ENCODE measurements at places on chromosomes 6 and 20. TPM values are rescaled to one million over a fixed set of nuclear protein-coding genes. Genes with fewer than 3 reads are reported as not detected.
A peak's percentile ranks its signal among the peaks of the same experiment; 100 is the strongest.

The NMBR gene
- total RNA-seq: 1.5 TPM

The HLA-DOA gene
- 5.8 TPM for total RNA-seq

The CST5 gene
- not detected for total RNA-seq

The HFE gene
- 5.9 TPM for total RNA-seq

The GABRR1 gene
- 0.20 TPM for total RNA-seq

The POM121L2 gene
- total RNA-seq: not detected

The AVP gene
- not detected for total RNA-seq

DNA sequence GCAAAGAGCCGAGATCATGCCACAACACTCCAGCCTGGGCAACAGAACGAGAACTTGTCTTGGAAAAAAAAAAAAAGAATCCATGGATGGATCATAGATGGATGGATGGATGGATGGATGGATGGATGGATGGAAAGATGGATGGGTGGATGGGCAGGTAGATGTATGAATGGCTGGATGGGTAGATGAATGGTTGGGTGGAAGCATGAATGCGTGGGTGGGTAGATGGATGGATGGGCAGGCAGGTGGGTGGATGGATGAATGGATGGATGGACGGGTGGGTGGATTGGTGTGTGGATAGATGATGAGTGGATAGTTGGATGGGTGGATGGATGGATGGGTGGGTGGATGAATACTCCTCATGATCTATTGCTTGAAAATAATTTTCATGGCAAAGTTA, 1.4 kb downstream of the JPH2 start:
- peaks cover 33% of the 10 kb centered on the region for H3K4me1 ChIP-seq
- no peaks in the 10 kb centered on the region for H3K36me3 ChIP-seq
- H3K27ac ChIP-seq: no peak overlapping the region
- DNase-seq: no peak

DNA sequence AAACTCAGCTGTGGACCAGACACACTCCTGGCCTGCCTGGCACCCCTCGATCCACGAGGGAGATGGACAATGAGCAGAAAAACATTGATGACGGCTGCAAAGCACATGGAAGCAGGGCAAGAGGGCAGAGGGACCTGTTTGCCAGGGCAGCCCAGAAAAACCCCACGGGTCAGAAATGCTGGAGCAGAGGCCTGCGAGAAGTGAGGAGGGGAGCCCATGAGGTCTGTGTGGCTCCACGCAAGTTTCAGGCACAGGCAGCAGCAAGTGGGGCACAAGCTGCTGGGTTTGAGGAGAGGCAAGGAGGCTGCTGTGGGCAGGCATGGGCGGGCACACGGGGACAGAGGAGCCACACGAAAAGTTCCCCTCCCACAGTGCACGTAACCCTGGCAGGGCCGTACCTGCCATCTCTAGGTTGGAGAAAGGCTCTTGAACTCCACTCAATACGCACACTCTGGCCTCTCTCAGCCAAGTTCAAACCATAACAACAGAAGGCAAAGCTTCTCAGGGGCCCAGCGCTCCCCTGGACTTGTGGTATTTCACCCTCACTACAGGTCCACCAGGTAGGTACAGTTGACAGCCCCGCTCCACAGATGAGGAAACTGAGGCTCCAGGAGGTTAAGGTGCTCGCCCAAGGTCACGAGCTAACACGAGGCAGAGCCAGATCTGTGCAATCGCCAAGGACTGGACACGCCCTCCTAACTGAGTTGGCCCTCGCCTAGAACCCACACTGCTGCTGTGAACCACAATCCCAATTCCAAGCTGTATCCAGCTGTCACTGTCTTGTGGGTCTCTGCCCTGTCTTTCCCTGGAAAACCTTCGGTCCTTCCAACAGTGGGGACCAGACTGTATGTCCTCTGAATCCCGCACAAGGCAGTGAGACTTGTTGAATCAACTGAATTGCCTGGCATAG, 108.2 kb downstream of the NOL4L start:
- H3K27me3 ChIP-seq: no peaks in the 10 kb centered on the region
- no peak overlapping the region for H3K4me3 ChIP-seq
- no peak for DNase-seq
- peak overlapping the region; percentile 92 for H3K27ac ChIP-seq
- H3K4me1 ChIP-seq: peaks cover 95% of the 10 kb centered on the region
- peaks cover 39% of the 10 kb centered on the region for H3K36me3 ChIP-seq

- H3K4me3 ChIP-seq: no peak overlapping the region
- no peak for DNase-seq
- H3K27ac ChIP-seq: no peak overlapping the region
- no peaks in the 10 kb centered on the region for H3K36me3 ChIP-seq
Observed at GRCh38 chr6:76772951-76773350, 690.3 kb downstream of the HTR1B start.

DNA sequence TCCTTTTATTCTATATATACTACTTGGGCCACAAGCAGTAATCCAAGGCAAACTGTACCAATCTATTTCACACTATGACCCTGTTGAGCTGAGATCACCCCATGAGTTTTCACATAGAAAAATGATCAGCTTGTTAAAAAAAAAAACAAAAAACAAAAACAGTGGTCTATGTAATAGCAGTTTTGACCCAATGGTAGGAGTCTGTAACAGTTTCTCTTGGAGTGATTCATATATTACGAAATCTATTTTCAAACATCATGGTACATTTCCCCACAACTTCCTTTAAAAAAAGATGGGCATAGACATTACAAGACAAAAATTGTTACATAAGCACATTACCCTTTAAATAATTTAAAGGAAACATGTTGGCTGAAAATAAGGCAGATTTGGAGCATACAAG, 78.1 kb downstream of the PRSS35 start:
- peaks cover 11% of the 10 kb centered on the region for H3K36me3 ChIP-seq
- H3K4me1 ChIP-seq: no peaks in the 10 kb centered on the region
- H3K27me3 ChIP-seq: no peaks in the 10 kb centered on the region

- no peak for DNase-seq
- no peaks in the 10 kb centered on the region for H3K27me3 ChIP-seq
- H3K4me3 ChIP-seq: no peak overlapping the region
- no peak overlapping the region for H3K27ac ChIP-seq
- no peaks in the 10 kb centered on the region for H3K36me3 ChIP-seq
- no peaks in the 10 kb centered on the region for H3K4me1 ChIP-seq
Observed at GRCh38 chr6:1645466-1646185, 35.9 kb downstream of the FOXC1 start.

GRCh38 chr6:70277470-70277869, 25.4 kb downstream of the COL9A1 start:
- no peak overlapping the region for H3K27ac ChIP-seq
- peaks cover 6% of the 10 kb centered on the region for H3K27me3 ChIP-seq
- DNase-seq: no peak

GRCh38 chr20:44428174-44429016, 47.3 kb upstream of the TTPAL start:
- no peaks in the 10 kb centered on the region for H3K36me3 ChIP-seq
- H3K4me3 ChIP-seq: no peak overlapping the region
- no peaks in the 10 kb centered on the region for H3K4me1 ChIP-seq
- H3K27me3 ChIP-seq: no peaks in the 10 kb centered on the region

DNA sequence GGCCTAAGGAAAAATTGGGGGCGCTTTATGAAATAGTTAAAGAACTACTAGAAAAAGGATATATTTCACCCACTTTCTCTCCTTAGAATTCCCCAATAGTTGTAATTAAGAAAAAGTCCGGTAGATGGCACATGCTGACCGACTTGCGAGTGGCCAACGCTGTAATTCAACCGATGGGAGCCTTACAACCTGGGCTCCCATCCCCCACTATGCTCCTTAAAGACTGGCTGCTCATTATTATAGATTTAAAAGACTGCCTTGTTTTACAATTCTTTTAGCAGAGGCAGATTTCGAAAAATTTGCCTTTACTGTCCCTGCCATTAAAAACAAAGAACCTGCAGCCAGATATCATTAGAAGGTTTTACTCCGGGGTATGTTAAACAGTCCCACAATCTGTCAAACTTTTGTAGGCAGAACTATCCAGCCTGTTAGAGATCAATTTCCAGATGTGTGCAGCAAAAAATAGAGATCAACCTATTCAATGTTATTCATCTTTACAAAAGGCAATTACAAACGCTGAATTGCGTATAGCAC, 58.5 kb upstream of the PRSS16 start:
- no peaks in the 10 kb centered on the region for H3K27me3 ChIP-seq
- peaks cover 4% of the 10 kb centered on the region for H3K4me1 ChIP-seq
- peak; percentile 58 for DNase-seq
- H3K36me3 ChIP-seq: no peaks in the 10 kb centered on the region
- peak overlapping the region; percentile 75 for H3K27ac ChIP-seq

GRCh38 chr20:57147185-57147584, 119.3 kb downstream of the BMP7 start:
- no peaks in the 10 kb centered on the region for H3K27me3 ChIP-seq
- no peak overlapping the region for H3K27ac ChIP-seq
- no peaks in the 10 kb centered on the region for H3K36me3 ChIP-seq
- H3K4me3 ChIP-seq: no peak overlapping the region
- no peak for DNase-seq
- H3K4me1 ChIP-seq: peaks cover 22% of the 10 kb centered on the region

GRCh38 chr6:50816115-50816675, 2.5 kb upstream of the TFAP2B start:
- peaks cover 71% of the 10 kb centered on the region for H3K27me3 ChIP-seq
- peak overlapping the region; percentile 48 for H3K4me3 ChIP-seq
- H3K27ac ChIP-seq: no peak overlapping the region
- DNase-seq: peak; percentile 89
- H3K4me1 ChIP-seq: peaks cover 13% of the 10 kb centered on the region

GRCh38 chr6:126716826-126717509, 377.1 kb downstream of the CENPW start:
- no peaks in the 10 kb centered on the region for H3K27me3 ChIP-seq
- no peaks in the 10 kb centered on the region for H3K36me3 ChIP-seq
- DNase-seq: no peak
- H3K4me3 ChIP-seq: no peak overlapping the region

DNA sequence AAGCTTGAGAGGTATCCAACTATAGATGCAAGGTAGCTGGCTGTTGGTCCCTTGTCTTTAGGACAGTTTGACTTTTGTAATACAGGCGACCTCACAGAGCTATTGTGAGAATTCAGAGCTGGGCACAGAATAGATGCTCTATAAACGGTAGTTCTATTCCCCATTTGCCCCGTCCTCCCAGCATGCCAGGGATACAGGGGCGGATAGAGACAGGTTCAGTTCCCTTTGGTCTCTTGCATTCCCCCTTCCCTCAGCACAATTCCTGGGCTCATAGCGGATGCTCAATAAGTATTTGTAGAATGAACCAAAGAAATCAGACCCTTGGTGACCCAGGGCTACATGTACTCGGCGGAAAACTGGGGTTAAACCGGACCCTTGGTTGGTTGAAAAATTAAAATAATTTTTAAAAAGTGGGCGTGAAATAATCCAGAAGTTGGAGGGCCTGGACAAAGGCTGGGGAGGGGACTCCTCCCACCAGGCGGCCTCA, 707 bp upstream of the TOP1 start:
- H3K36me3 ChIP-seq: no peaks in the 10 kb centered on the region
- no peak overlapping the region for H3K27ac ChIP-seq
- no peaks in the 10 kb centered on the region for H3K27me3 ChIP-seq
- peaks cover 6% of the 10 kb centered on the region for H3K4me1 ChIP-seq
- DNase-seq: no peak

DNA sequence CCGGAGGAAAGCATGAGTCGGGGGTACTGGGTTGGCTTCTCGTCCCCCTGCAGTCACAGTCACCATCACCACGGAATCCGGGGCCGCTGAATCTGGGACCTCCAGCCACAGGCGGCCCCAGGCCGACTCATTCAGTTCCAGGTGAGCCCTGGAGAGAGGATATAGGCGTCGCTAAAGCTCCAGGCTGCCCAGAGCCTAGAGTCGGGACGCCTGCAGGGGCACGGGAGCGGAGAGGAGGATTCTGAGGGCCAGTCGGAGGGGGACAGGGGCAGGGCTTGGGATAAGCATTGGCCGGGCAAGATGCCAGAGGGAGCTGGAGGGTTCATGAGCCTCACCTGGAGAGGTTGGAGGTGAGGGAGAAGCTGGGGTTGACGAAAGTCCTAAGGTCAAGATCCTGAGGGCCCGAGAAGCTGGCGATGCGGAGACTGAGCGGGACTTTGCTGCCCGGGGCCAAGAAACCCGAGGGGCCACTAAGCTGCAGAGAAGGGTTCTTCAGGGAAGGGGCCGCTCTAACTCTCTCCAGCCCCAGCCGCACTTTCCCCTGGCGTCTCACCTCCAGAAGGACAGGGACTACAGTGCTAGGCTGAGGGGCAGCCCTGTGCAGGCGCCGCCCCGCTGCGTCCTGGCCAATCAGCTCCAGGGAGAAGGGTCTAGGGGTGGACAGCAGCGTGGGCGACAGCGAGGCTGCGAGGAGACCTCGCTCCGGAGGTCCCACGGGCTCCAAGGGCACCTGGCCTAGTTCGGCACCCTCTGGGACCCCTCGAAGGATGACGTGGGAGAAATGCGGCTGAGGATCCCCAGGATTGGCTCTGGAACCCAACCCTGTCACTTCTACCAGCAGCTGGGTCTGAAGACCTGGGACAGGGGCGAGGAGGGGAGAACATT, 3.7 kb downstream of the SAPCD1 start:
- no peaks in the 10 kb centered on the region for H3K27me3 ChIP-seq
- H3K4me1 ChIP-seq: peaks cover 31% of the 10 kb centered on the region
- H3K27ac ChIP-seq: no peak overlapping the region
- H3K4me3 ChIP-seq: peak overlapping the region; percentile 34
- no peak for DNase-seq

DNA sequence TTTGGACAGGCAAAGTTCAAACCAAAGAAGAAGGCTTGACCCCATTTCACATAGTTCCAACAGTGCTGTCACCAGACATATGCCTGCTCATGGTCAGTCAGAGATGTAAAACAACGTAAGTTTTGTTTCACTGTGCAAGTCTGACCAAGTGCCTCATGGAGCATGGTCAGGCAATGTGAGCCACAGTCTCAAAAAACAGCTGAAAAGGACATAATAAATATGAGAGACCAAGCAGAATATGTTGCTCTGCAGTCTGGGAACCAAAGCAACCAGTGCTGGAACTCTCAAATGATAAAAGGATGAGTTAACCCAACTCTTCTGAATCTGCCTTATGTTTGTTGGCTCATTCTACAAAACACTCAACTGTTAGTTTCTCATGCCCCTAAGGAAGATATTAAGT, 39.9 kb upstream of the DST start:
- no peaks in the 10 kb centered on the region for H3K4me1 ChIP-seq
- no peaks in the 10 kb centered on the region for H3K36me3 ChIP-seq

DNA sequence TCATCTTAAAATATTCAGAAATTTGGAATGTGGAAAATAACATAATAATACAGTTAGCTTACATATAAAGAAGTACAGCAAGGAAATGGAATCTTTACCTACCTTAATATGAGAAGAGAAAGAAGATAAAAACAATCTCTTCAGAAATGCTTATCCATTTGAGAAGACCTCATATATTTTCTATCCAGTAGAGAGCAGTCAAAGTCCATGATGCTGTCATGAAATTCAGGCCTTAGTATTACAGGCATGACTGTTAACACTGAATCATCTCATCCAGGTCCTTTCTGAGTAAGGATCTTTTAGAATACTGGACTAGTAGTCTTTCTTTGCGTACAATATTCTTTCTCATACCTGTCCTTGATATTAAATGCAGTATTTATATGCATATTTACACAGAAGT, 713.4 kb downstream of the CD109 start:
- no peak overlapping the region for H3K4me3 ChIP-seq
- DNase-seq: peak; percentile 5
- no peak overlapping the region for H3K27ac ChIP-seq
- no peaks in the 10 kb centered on the region for H3K27me3 ChIP-seq
- H3K4me1 ChIP-seq: no peaks in the 10 kb centered on the region
